ENCODE measurements at places on chromosomes 7 and 10.

DNA sequence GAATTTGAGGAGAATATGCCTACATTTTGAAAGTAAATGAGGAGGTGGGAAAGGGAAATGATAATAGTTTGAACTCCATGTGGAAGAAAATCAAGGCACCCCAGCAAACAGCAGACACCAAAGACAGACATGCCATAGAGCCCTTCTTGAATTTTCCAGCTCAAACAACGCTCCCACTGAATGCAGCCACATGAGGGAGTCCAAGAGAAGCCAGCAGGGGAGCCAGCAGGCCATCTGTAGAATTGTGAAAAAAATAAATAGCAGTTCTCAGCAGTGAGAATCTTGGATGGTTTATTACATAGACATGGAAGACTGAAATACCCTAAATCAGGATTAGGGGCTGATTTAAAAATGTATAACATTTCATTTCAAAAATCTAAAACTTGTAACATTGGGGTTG lies 1567.3 kb upstream of the LRRTM3 start:
- DNase-seq, result no peak

DNA sequence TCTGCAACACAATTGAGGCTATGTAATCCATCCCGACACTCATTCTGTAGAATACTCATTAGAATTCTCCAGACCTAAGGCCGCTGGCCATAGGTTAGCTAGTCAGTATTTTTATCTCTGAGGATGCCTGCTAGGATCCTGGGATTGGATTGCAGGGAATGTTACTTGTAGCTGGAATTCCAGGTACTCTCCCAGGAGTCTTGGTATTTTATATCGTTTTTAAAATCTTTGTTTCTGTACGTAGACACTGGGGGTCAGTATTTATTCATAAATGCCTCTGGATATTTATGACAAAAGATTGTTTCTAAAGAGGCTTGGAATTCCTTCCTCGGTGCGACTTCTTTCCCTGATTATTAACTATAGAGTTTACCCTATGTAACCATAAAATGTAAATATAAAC lies 40.1 kb downstream of the BPGM start:
- no peak for DNase-seq

GRCh38 chr7:52917982-52918578 lies 117.4 kb upstream of the POM121L12 start:
- DNase-seq, result no peak

GRCh38 chr10:121607310-121608055 lies 9.2 kb upstream of the FGFR2 start:
- no peak for DNase-seq

- DNase-seq, result no peak
Observed at GRCh38 chr10:91210014-91210413, 10.4 kb upstream of the PCGF5 start.

GRCh38 chr7:112205343-112206237 lies 609 bp downstream of the DOCK4 start:
- no peak for DNase-seq

DNA sequence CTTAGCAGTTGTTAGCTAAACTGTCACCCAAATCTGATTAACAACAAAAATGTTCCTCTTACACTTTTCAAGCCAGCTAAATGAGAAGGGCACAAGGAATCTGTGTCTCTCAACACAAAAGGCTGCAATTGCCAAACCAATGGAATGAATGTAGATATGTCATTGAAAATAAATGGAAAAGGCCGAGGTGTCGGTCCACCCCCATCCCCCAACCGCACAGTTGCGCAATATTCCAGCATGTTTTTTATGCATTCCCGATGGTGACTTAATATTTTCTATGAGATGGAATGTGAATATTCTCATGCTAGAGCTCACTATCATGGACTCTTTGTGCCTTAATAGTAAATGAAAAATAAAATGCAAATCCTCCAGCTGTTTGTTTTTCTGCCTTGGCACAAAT lies 181.6 kb upstream of the LRGUK start:
- no peak for DNase-seq

GRCh38 chr10:25327273-25327672 lies 152.5 kb downstream of the GPR158 start:
- no peak for DNase-seq

DNA sequence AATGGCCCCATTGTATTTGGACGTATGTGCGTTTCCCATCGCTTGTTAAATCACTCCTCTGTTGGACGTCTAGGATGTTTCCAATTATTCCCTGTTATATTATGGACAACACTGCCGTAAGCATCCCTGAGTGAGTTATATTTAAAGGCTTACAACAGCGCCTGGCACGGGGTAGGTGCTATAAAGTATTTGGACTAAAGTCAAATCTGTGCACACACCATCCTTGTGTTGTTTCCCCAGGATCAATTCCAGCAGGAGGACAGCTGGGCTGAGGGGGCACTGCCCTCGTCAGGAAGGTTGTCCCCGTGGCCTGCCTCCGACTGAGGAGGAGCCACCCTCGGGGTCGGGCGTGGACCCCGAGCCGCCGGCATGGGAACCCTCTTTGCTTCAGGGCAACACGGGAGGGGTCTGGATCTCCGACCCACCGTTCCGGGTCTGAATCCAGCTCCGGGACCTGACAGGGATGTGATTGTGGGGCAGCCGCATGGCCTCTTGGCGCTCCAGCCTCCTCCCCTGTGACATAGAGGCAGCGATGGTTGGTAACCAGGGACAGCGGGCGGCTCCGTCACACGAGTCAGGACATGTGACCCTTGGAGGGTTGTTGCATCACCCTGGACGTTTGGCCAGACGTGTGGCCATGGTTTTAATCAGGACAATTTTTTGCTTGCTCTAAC lies 1.5 kb upstream of the JAKMIP3 start:
- DNase-seq, result no peak

GRCh38 chr10:100776671-100777070 lies 31.3 kb downstream of the PAX2 start:
- DNase-seq, result no peak

- no peak for DNase-seq
Observed at GRCh38 chr10:31622978-31623377, 304.0 kb downstream of the ZEB1 start.
